ENCODE measurements at places on chromosomes 5 and 9.

DNA sequence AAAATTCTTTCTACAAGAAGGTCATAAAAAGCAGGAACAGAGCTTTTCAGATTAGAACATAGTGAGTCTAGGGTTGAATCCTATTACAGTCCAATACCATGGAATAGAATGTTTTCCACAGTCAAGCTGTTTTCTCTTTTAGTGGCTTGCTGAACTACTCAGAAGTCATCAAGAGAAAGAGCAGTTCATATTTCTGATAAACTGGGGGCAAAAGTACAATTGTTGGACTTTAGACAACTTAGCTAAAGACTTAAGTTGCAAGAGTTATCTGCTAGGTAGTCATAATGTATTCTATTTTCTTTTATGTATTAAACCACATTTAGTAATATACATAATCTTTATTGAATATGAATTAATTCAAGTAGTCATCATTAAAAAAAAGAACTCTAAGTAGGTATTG, 233.1 kb upstream of the GRIA1 start:
- DNase-seq = no peak

GRCh38 chr9:135882011-135882410, 25.3 kb downstream of the CAMSAP1 start:
- DNase-seq = no peak

DNA sequence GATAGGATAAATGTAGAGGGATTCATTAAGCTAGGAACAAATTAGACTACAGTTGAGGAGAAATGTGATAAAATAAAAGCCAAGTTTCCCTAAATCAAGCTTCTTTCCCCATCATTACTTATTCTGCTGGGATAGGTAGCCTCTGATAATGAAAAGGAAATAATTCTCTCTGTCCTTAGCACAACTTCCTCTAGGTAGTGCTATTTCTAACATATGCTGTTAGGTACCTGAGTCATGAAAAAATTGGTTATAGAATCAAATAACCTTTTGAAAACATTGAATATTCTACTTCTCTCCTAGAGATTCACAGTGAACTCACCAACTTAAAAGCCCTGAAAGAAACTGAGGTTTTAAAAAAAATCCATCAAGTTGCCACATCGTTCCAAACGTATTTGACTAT, 1793.1 kb downstream of the EFNA5 start:
- no peak for DNase-seq

GRCh38 chr5:154352960-154353548, 92.7 kb upstream of the SAP30L start:
- DNase-seq = no peak

DNA sequence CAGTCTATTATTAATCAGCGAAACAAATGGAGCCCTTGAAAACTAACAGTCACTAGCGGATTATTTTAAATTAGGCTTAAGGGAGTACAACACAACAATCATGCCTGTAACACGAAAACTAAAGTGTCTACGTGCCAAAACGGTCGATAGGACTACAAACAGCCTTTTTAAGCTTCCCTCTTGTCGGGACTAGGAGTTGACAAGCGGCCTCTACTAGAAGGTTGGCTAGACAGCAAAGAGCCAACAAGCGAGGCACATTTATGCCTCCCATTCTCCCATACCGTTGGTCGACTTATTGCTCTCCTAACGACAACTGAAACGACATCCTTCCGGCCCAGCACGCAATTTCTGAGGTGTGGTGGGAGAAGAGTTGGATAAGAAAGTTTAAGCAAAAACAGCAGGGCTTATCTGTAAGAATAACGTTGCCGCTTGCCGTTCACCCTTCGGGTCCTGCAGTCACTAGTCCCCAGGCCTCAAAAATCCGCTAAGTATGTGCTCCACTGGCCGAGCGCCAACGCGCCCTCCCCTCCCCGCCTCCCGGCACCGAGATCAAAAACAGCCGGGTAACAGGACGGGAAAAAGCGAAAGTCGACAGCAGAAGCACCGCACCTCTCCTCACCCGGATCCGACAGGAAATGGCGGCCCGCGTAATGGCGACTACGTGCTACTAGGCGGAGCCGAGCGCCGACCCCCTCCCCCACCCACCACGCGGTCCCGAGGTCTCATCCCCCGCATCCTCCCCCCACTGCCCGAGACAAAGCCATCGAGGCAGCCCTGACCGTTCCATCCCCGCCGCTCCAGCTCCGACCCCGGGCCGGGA, 813 bp downstream of the HNRNPK start:
- DNase-seq = peak; percentile 72

DNA sequence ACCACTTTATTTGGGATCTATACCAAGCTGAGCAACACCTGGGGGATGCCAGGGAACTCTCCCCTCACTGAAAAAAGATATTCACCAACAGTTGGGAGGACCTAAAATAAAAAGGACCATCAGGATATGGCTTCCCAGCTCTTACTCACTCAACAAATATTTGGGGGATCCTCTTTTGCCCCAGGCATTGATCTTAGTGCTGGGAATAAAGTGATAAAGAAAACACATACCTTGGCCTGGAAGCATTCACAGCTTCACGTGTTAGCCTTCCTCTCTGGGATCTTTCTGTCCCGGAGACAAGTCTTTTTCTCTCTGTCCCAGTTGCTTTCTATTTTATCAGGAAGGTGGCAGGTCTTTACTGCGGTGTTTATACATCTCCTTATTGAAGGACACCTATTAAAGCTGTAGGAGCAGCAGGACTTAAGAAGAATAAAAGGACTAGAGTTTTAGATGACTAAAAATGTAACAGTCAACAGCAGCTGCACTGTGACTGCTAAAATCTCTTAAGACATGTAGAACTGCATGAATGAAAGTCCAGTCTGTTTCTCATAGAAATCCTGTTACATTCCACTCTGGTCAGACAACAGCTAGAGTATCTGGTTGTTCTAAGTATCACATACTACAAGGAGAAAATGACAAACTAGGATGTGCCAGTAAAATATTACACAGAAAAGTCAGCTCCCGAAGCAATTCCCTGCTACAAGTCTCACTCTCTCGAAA, 90.0 kb upstream of the ITGA2 start:
- DNase-seq = no peak

GRCh38 chr5:1510631-1511030, 13.1 kb downstream of the LPCAT1 start:
- no peak for DNase-seq

Data from activated CD8-positive, alpha-beta memory T cell treated with anti-CD3 and anti-CD28 coated beads for 48 hours (primary cell).